GM12864 (cell line): ENCODE measurements at places on chromosomes 6 and 20.

- no peak for DNase-seq
These were observed 47.5 kb upstream of the VSX1 start for GRCh38 chr20:25129428-25129827.

DNA sequence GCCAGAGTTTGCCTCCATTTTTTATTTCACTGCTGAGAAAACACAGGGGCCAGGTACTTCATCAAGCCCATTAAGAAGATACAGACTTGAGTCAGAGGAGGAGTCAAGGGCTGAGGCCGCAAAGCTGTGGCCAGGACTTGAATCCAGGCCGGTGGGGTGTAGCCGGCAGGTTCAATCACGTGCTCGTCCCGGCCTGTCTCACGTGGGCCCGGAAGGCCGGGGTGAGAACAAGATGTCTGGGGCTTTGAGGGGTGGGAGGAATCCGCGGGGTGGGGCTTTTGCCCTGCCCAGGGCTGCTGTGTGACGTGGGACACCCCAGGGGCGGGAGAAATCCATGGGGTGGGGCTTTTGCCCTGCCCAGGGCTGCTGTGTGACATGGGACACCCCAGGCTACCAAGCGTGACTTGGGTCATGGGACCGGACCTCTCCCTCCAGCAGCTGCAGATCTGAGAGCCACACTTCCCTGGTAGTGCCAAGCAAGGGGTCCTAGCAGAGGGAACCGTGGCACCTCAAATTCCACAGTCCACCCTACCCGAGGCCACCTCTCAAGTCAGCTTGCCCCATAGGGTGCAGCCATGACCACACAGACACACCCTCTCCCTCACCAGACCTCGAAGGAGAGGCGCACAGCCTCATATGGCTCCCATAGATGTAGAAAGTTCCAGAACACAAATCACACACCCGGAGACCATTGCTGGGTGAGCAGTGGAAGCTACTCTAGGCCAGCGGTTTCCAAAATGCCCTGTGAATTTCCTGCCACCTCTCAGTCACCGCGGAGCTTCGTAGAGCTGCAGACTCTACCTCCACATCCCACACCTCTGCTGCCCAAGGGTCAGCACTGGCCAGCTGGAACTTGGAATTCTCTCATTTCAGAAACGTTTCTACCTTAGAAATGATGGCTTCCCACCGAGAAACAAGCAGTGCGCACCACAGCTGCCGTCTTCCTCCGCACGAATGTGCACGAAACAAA, 156.1 kb downstream of the DLL1 start:
- no peak for DNase-seq

DNA sequence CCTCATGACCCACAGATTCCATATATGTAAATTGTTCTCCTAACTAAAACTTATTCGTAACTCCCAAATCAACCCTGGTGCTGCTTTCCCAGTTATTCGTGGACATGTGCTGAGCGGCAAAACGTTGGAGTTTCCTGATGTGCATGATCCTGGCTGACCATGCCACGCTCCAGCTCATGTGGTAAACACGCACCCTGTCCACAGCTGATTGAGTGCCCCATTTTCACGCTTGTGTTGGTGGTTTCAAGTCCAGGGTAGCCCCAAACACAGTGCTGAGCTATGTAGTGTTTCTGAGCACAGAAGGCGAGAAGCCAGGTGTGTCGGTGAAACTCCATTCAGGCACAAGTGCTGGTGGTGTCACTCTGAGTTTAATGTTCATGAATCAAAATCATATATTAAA, 19.1 kb upstream of the FOXC1 start:
- no peak for DNase-seq

- DNase-seq, result no peak
These were observed 481 bp downstream of the ZNF133 start for GRCh38 chr20:18288749-18289267.

- DNase-seq, result no peak
These were observed 28.6 kb downstream of the CDS2 start for GRCh38 chr20:5155404-5155803.

GRCh38 chr20:54389596-54390280, 85.7 kb upstream of the DOK5 start:
- no peak for DNase-seq
